Iris pigment epithelial cell (primary cell): ENCODE measurements at places on chromosomes 1 and 21.
A peak's percentile ranks its signal among the peaks of the same experiment; 100 is the strongest.

DNA sequence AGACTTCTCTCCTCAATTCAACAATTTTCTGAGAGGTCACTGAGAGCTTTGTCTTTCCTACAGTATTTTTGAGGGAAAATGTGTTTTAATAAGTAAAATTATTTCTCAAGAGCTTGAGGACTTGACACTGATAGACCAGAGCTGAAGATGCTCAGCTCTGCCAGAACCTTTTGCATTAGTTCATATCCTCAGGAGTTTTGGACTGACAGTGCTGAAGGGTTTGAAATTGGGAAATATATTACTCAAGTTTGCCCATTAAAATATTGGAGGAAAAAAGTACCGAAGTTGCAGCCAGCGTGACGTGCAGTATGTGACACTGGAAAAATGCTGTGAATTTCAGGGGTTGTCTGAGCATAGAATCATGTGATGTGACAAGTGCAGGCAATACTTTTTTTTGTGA is 346.6 kb upstream of the DPYD start:
- DNase-seq: no peak

GRCh38 chr1:50973875-50974617 is 4.0 kb downstream of the CDKN2C start:
- no peak for DNase-seq

GRCh38 chr1:55466373-55466772 is 251.2 kb upstream of the USP24 start:
- DNase-seq: no peak

DNA sequence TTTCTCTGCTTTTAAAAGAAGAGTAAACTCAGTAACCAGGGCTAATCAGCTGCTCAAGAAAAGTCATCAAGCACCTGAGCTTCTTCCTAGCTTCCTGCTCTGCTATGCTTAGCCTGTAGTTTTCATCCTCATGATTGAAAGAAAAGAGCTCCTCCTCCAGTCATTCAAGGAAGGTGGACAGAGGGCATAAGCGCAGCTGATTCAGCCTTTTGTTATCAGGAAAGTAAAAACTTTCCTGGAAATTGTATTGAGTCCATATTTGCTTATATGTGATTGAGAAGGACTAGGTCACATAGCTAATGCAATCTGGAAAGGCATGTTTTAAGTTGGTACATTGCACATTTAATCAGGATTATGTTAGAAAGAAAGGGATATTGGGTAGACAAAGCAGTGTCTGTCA is 8.5 kb upstream of the BACH1 start:
- no peak for DNase-seq

DNA sequence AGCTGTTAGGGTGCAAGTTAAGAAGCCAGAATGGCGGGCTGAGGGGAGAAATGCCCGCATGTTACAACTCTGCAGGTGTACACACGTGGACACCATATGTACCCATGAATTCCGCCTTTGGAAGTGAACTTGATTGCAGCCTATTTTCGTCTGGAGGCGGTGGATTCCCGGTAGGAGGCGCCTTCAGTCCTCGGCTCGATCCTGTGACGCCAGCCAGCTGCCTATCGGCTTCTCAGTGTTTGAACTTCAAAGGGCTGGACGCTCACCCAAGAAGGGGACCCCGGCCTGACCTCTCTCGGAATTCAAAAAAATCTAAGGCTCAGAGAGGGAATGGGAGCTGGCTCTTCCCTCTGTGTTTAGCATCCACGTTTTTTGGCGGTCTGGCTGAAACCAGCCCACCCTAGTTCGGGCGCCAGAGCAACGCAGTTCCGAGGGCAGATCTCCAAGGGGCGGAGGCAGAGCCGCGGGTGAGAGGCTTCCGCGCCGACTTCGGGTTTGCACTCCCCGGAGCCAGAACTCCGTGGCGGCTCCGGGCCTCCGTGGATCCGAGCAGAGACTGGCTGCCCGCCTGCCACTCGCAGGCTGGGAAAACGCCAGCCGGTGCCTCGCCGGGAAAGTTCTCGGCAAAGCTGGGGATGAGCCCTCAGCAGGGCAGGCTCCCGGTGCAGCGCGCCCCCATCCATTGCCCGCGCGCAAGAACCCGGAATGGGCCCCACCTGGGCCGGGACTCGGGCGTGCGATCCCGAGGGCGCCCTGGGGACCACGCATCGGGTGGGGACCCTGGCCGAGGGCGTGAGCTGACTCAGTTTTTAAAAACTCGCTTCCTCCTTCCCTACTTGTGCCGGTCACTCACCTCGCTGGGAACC is 996 bp upstream of the TMEM51 start:
- DNase-seq: peak; percentile 94

DNA sequence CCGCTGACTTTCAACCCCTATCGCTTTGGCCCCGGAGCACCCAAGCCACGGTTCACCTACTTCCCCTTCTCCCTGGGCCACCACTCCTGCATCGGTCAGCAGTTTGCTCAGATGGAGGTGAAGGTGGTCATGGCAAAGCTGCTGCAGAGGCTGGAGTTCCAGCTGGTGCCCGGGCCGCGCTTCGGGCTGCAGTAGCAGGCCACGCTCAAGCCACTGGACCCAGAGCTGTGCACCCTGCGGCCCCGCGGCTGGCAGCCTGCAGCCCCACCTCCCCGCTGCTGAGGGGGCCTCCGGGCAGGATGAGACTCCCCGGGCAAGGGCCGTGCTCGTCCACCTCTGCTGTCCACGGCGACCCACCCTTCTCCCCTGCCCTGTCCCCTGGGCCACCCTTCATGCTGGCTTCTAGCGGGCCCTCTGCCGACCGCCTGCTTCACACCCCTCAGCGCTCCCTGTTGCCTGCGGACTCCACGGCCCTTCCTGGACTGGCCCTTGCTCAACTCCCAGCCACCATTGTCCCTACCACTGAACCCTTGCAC is 92.2 kb upstream of the TRABD2B start:
- no peak for DNase-seq

GRCh38 chr1:7264101-7264500 is 478.8 kb downstream of the CAMTA1 start:
- no peak for DNase-seq

DNA sequence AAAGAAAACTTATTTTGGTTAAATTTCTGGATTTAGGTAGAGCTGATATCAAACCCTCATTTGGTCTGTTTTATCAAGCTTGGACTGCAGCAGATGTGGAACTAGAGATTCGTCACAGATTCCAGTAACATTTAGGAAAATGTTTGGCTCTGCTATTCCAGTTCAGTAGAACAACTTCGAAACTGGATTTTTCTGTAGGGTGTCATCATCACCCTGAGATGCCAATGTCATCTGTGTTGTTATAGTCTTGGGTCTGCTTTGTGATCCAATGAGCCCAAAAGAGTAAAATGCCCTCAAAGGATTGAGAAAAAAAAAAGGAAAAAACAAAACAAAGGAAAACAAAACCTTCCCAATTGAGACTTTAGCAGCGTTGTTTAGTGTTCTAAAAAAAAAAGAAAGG is 55.4 kb downstream of the LAMC2 start:
- DNase-seq: no peak

- no peak for DNase-seq
These were observed 78.3 kb downstream of the NIBAN1 start for GRCh38 chr1:184896000-184896399.

- no peak for DNase-seq
These were observed 7.8 kb upstream of the RIPK4 start for GRCh38 chr21:41774467-41775148.

DNA sequence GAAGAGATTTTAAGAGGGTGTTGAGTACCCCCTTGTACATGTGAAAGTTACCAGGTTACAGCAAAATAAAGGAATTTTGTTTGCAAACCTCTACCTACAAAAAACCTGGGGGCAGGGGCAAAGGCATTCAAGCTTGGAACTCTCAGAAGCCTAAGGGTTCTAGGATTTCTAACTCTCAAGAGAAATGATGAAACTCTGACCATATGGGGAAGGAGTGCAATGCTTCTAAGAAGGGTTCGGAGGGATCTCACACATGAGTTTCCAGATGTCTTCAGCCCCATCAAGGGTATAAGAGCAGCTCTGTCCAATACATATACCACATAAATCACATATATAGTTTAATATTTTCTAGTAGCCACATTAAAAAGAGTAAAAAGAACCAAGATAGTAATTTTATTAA is 7.3 kb upstream of the FCGR2A start:
- no peak for DNase-seq

GRCh38 chr1:190906206-190906725 is 428.6 kb upstream of the BRINP3 start:
- DNase-seq: peak; percentile 1

DNA sequence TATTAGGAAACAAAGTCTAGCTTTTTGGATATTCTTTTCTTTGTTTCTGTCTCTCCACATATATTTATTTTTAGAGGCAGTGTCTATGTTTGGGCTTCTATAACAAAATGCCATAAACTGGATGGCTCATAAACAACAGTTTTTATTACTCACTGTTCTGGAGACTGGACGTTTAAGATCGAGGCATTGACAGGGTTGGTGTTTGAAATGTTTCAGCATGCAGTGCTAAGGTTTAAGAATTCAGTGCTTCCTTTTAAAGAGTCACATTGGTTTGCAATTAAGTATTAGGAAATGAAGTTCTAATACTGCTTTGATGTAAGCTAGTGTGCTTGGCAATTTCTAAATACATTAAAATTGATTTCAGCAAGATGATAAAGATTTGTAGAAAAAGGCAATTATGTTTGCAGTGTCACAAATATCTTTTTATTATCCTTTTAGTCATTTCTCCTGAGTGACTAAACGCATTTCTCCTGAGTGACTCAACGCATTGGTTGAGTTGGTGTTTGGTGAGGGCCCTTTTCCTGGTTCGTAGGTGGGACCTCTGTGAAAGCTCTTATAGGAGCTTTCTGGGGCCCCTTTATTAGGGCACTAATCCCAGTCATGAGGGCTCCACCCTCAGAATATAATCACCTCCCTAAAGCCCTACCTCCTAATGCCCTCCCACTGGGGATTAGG is 317.0 kb downstream of the USP25 start:
- DNase-seq: peak; percentile 48

DNA sequence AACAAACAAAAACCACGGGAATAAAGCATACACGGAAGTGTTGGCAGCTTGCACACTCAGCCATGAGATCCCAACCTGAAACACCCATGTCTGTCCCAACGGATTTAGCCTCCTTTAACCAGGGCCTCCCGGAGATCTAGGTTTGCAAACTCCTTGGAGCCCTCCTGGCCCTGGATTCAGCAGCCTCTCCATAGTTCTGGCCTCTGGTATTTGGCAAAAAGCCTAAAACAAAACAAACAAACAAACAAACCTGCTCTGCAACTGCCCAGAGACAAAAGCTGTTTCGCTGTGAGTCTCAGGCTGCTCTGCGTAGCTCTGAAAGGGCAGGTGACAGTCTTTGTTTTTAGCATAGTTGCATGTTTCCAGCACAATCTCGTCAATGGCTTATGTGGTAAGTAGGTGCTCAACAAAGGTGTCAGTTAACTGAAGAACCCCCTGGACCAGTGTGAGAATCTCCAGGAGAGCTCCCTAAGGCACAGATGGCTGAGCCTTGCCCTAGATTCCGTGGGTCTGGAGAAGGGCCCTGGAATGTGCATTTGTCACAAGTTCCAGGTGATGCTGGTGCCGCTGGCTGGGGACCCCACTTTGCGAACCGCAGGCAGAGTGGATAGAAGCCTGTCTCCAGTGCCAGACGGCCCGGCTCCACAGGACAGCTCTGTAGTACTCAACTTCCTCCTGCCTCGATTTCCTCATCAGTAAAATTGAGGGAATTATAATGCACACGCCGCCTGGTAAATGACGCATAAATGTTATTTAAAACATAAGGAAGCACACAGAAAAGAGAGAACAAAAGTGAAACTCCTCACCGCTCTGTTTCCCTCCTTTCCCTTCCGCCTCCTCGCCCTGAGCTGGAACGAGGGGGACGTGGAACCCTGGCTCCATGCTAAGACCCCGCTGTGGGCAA is 86.2 kb downstream of the RIPK4 start:
- DNase-seq: no peak

GRCh38 chr1:53043271-53043670 is 18.7 kb upstream of the PODN start:
- DNase-seq: peak; percentile 49

DNA sequence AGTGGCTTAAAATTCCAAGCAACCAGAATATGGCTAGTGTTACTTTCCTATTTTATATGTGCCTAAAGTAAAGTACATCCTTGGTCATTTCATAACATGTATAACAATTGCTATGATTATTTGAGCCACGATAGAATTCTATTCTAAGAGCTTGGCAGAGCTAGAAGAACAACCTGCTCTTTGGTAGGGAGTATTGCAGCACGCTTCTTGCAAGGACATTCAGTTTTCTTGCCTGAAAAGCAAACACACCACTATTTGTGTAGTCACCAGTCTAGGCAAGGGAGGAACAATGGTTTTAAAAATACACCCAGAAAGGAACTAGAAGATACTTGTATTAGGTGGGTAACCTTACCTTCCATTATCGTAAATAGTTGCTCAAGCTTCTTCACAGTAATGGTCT is 51.5 kb downstream of the CNST start:
- no peak for DNase-seq

DNA sequence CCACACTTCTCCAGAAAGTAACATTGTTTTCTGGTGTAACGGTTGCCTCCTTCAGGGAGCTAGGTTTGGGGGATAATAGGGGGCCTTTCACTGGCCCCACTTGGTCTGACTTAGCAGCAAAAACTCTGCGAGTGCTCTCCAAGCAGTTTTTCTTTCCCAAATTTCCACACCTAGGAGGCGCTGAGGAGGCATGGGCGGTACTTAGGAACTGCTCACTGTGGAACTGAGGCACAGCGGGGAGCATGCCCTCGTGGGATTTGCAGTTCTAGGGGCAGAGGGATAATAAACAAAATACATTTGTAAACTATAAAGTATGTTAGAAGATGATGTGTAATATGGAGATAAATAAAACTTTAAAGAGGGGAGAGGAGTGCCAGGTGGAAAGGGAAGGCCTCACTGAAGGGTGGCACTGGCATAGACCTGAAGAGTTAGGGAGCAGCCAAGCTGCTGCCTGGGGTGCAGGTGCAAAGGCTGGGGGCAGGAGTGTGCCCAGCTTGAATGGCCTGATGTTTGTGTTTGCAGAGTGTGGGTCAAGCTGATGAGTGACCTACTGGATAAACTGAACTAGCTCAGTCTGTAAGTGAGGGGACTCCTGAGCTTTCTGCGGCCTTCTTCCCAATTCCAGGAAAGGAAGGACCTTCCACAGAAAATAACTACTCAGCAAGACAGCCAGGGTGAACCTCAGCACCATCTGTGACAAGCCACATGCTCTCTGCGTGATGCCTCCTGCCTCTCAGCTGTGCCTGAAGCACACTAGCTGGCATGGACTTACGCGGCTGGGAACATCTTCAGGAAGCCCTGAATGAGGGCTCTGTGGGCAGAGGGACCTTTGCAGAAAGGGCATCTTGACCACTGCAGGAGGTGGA is 1.9 kb downstream of the EPHX1 start:
- peak; percentile 34 for DNase-seq

DNA sequence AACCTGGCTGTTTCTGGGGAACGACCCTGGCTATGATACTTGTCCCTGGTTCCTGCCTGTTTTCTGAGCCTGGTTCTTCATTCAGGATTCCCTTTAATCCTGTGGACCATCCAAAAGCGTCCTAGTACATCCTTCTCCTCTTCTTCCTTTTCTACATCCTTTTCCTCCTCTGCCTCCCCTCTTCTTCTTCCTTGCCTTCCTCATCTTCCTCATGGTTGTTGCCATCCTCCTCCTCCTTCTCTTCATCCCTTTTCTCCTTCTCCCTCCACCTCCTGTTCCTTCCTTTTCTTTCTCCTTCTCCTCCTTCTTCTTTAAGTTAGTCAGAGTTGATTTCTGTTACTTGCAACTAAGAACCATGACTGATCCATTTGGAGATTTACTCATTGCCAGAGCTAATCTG is 197.8 kb downstream of the FOXD2 start:
- DNase-seq: peak; percentile 21
